ENCODE measurements at places on chromosomes 5 and 9.

GRCh38 chr9:131105952-131106351 is 9.6 kb downstream of the AIF1L start:
- DNase-seq = no peak

DNA sequence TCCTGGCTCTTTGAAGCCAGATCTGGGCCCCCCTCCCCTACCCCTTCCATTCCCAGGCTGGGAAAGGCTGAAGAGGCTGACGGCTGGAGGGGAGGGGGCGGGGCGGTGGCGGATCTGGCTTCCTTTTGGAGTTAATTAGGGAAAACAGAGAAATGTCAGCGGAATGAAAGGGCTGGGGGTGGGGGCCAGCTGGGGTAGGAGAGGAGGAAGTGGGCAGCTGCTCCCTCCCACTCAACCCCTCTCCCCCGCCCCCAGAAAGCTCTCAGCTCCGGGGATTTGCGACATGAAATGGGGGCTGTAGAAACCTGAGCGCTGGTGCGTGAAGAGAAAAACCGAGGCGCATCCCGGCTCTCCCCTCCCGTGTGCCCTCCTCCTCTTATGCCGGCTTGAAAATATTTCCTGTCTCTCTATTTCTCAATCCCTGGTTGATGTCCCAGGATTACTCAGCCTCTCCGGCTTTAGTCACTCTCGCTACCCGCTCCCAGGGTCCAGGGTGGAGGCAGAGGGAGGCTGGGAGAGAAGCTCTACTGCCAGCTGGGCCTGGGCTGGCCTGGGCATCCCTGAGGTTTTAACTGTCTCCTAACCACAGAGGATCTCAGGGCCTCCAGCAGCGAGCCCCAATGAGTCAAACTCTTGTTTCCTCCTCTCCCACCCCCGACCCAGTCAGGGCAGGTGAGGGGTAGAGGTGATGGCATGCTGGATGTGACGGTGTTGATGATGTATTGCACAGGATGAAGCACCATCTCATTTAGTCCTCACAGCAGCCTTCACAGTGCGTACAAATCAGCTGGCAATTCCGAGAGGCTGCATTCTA is 20.1 kb downstream of the PCDHGC5 start:
- DNase-seq = no peak

GRCh38 chr5:150055326-150056074 is 30.9 kb downstream of the CSF1R start:
- DNase-seq = no peak

- DNase-seq = no peak
Observed at GRCh38 chr5:115898656-115899055, 56.9 kb downstream of the AP3S1 start.

DNA sequence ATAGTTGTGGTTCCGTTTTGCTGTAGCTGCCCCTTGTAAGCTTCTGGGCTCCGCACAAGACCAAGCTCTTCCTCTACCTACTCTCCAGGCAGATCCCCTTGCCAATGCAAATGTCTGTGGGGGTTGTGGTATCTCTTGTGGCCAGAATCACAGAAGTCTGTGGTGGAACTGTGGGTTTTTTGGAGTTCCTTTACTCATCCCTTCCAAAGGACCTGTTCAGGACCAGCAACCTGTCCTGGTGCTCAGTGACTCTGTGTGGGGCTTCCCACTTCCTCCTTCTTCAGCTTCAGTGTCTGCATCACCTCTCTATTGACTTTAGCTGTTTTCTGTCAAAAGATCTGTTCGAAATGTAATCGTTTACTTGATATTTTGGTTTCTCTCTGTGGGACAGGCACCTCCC is 441.3 kb upstream of the ADAMTSL1 start:
- DNase-seq = no peak

GRCh38 chr5:170490381-170490780 is 13.4 kb upstream of the KCNIP1 start:
- DNase-seq = no peak

GRCh38 chr9:121125590-121125989 is 50.8 kb downstream of the CNTRL start:
- no peak for DNase-seq

DNA sequence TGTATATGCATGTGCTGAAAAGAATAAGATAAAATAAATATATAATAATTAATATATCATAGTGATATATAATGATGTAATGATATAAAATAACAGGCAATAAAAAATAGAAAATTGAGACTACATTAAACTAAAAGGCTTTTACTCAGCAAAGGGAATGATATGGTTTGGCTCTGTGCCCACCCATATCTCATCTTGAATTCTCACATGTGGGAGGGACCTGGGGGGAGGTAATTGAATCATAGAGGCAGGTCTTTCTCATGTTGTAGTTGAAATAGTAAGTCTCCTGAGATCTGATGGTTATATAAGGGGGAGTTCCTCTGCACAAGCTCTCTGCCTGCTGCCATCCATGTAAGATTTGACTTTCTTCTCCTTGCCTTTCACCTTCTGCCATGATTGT is 1550.9 kb upstream of the CDH6 start:
- DNase-seq = no peak

DNA sequence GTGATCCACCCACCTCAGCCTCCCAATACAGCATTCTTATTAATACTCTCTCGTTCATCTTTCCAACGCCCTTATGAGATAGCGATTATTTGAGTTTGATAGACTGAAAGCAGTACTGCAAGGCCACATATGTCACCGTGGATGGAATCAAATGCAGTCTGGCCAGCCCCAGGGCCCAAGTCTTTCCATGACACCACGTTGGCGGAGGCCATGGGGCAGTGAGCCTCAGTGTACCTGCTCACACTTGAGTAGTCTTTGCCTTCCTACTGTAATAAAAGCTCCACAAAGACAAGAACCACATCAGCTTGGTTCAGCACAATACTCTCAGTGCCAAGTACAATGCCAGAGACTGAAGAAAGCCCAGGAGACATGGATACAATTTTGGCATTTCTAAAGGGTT is 88.5 kb downstream of the TTLL11 start:
- no peak for DNase-seq

DNA sequence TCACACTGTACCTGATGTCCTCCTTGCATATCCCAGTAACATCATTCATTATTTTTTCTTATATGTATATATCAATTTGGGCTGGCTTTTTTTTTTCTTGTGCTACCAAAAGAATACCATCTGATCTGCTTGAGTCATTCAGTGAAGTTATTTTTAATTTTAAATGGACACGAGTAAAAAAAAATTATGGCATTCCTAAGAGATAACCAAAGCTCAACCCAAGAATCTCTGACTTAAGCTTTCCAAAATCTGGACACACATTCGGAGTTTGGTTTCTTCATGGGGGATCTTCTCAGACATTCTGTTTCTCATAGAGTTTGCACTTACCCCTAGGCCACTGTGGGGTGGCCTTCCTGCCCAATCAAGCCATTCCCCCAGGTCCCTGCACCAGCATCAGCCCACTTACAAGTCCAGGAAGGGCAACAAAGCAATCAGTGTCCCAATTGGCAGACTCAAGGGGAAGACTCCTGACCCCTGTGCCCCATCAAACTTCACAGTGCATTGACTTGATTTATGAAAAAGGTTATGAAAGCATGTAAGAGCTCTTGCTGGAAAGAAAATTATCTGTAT is 49.2 kb upstream of the SPDL1 start:
- DNase-seq = no peak

DNA sequence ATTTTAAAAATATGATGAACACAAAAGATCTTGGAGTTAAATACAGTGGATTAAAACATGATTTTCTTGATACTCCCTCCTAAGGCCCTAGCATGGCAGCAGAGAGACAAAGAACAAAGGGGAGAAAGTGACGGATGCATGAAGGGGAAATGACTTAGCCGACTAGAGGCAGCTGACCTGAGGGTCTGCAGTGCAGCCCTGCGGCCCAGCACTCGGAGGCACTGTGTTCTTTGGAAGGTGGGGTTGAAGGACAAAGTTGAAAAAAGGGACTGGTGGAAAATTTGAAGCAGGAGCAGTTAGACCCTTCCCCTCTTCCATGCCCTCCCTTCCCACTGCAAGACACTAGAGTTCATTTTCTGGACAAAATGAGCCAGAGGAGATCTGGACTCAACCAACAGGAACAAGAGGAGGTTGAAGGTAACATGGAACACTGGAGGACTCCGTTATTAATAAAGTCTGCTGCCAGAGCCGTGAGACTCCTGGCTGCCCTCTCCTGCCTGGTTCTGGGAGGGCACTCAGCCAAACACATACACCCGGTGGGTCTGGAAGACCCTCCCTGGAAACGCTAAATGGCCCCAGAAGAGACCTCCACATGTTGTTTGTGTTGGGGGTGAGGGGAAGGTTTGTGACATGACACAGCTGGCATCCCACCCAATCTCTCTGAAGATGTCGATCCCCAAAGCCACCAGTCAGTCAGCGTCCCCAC is 98.1 kb downstream of the JMY start:
- no peak for DNase-seq

DNA sequence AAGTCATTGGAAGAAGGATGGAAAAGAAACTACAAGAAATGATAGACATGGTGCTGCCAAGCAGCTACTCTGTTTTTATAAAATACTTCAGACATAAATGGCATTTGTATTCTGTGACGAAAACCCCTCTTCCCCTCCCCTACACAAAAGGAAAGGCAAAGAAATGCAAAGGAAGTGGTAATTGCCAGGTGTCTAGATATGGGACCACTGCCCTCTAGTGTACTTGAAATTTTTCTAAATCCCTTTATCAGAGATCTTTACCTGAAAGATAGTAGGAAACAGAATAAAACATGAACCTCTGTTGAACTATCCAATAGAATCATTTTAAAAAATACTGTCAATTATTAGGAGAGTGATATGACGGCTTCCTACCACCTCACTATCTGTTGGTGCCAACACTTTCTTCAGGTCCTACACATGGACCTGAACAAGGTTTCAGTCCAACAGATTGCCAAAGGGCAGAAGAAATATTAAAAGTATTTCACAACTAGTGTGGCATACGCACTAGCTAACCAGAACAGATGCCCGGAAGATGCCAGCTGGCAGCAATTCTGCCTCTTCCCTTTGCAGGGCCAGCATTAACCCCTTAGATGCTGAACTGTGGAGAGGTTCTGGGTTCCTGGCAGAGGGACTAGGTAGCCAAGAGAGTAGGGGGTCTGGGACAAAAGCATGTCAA is 104.1 kb downstream of the TSSK1B start:
- DNase-seq = peak; percentile 15

DNA sequence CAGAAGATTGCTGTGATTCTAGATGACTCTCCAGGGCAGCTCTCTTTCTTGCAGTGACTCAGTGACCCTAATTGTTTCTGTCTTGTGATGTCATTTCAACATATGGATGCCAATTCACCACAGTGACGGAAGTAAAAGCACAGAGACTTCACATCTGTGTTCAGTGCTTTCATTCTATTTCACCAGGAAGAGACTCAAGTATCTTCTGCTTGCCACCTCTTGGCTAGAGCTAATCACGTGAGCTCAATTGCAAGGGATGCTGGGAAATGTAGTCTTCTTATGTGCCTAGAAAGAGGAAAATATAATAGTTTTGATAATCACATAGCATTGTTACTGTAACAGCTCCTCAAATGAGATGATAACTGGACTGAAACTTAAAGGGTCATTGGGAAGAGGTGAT is 453.3 kb upstream of the KLF4 start:
- DNase-seq = no peak

- no peak for DNase-seq
Observed at GRCh38 chr9:98707166-98708102, 1.3 kb downstream of the GABBR2 start.

GRCh38 chr5:29002481-29002880 is 1964.1 kb upstream of the CDH9 start:
- DNase-seq = no peak

- no peak for DNase-seq
Observed at GRCh38 chr9:115668521-115668920, 485.1 kb upstream of the PAPPA start.

DNA sequence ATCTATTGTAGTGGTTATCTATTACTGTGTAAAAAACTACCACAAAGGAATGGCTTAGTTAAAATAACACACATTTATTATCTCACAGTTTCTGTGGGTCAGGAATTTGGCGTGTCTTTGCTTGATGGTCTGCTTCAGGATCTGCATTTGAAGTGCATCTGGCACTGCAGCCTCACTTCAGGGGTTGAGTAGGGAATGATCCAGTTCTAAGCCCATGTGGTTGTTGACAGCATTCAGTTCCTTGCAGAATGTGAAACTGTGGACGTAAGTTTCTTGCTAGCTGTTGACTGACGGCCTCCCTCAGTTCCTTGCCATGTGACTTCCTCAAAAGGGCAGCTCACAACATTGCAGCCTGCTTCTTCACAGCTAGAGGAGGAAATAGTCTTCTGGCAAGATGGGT is 2.1 kb upstream of the OGN start:
- DNase-seq = peak; percentile 46

DNA sequence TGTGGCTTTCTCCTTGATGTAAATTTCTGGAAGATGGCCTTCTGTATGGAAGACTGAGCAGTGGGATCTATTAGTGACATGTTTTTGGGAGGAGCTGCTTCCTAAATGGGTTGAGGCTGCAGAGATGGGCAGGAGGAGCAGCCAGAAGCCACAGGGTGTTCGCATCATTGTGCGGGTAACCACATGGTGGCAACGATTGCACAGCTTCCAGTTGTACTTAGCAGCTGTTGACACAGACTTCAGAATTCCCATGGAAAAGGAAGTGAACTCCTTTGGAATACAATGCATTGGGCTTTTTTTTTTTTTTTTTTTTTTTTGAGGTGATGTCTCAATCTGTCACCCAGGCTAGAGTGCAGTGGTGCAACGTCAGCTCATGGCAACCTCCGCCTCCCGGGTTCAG is 297.3 kb downstream of the NR3C1 start:
- DNase-seq = no peak

- no peak for DNase-seq
Observed at GRCh38 chr9:119526698-119527097, 157.5 kb upstream of the BRINP1 start.

DNA sequence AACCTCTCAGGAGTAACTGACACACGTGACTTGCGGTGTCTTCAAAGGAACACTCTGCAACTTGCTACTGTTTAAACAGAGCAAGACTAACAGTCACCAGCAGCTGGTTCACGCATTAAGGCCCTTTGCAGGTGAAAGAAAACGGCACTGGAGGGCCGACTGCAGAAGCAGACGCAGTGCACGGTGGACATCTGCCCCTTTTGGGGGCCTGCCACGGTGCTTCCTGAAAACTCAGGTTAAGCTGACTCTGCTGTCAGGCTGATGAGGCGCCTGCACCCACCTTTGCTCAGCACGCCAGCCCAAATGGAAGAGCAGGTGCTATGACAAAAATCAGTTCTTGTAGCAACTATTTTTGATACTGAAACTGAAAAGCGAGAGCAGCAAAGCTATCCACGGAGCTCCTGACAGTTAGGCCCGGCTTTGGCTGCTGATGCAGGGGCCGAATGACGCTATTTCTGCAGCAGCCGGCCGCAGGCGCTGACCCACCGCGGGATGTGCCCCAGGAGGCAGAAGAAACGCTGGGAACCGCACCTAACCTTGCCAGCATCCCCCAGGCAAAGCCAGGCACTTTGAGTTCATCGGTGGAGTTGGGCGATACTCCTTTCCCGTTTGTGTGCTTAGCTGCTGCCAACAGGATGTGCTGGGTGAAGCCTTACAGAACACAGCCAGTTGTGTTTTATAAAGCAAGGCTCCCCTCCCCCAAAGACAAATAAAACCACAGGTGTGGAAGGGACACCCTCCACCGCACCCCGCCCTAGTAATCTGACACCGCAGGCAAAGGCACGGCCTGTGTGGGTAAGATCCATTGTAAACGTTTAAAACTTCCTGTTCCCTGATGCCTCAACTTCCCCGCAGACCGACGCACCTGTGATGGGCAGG is 21.1 kb upstream of the TERT start:
- DNase-seq = peak; percentile 74

Data from CD4-positive, alpha-beta T cell treated with Interleukin-17A for 4 hours (primary cell).